ENCODE measurements at places on chromosomes 4 and X.

- no peak for DNase-seq
These were observed 244.9 kb downstream of the NAP1L3 start for GRCh38 chrX:93428497-93428896.

DNA sequence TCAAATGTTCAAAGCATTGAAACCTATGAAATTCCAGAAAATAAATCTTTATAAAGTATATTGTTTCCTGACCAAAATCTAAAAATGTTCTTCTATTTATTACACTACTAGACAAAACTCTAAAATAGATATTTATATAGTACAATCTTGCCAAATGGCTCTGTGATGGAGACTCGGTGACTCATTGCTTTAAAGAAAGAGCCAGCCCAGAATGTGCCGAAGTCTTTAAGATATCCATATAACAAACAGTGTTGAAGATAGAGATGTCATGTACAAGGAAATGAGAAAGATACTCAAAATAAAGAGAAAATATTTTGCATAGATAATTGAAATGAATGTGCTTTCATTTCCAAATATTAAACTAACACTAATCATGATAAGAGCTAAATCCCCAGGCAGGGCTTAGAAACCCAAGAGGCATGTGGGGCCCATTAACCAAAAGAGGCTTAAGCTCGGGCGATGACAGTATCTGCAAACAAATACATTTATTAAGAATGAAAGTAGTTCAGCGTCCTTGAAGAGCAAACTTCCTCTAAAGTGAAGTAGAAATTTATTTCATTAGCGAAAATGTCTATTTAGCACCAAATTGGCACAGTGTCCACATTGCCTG is 102.1 kb upstream of the FAM9B start:
- DNase-seq, result no peak

DNA sequence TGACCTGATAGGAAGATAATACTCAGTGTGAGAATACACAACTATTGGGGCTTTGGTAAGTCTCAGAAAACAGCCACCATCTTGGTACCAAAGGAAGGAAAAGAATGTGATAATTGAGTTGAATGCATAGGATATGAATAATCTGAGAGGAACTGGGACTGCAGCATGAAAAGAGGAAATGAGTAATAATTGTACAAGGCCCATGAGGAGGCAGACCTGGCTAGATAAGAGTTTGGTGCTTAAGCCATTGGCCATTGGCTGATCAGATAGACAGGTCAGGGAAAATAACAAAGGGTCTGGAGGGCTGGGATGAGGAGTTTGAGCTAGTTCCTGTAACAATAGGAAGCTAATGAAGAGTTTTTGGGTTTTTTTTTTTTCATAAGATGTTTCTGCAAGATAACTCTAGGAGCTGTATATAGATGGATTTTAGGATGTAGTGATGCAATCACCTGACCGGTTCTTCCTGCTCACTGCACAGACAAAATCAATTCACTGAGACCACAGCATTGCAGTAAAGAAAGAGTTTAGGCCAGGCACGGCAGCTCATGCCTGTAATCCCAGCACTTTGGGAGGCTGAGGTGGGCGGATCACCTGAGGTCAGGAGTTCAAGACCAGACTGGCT is 5.3 kb upstream of the TRMT2B start:
- no peak for DNase-seq

- no peak for DNase-seq
These were observed 21.0 kb downstream of the MSN start for GRCh38 chrX:65688403-65688871.

DNA sequence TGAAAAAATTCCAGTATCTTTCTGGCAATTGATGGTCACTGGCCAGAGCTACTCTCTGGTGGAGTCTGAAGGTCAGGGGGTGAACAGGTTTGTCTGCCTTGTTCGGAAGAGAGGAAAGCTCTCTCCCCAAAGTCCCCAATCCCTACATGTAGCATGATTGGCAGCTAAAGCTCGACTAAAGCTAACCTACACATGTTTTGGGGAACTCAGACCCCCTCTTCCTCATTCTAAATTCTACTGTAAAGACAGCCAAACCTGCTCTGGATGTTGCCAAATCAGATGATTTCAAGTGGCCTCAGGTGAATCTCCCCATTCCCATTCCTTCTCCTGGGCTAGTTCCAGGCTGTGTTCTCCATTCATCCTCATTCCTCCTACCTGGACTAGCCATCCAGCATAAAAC is 84.1 kb downstream of the MSN start:
- DNase-seq, result no peak

- DNase-seq, result no peak
These were observed 53.7 kb downstream of the RASL11B start for GRCh38 chr4:52915730-52916300.

- no peak for DNase-seq
These were observed 146.3 kb downstream of the RTL9 start for GRCh38 chrX:110504947-110505346.

DNA sequence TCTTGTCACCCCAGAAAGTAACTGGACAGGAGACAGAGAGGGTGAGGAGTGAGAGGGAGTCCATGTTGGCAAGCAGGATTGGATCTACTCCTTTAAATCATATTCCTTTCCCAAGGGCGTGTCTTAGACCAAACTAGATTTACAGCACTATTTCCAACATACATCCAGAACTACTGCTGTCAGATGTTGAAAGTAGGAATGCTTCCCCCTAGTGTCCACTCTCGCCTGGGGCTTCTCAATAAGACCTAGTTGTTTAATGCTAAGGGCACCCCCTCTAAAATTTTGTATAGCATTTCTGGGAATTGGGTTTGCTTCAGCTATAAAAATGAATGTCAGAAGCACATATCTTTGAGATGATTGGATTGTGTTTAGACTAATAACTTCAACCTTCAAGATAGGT is 13.3 kb downstream of the OFD1 start:
- DNase-seq, result peak; percentile 50

DNA sequence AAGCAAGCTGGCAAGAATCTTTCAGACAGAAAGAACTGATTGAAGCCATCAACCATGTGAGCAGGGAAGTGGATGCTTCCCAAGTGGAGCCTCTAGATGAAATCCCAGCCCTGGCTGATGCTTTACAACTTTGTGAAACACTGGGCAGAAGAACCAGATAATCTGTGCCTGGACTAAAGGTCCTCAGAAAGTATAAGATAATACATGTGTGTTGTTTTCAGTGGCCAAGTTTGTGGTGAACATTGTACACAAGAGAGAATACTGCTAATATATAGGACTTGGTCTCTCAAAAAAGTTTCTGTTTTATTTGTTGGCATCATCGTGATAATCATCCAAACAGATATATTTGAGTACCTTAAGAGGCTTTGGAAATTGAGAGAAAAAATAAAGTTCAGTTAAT is 1367.8 kb upstream of the IGFBP7 start:
- no peak for DNase-seq

GRCh38 chr4:118994030-118994429 is 105.4 kb downstream of the SYNPO2 start:
- no peak for DNase-seq

Measured in CD4-positive, alpha-beta T cell treated with Interleukin-12 subunit alpha and Interleukin-12 subunit beta, for 1 hour (primary cell).